Non-pigmented ciliary epithelial cell (primary cell): ENCODE measurements at places on chromosomes 1 and 21.

GRCh38 chr1:58664881-58665280 is 35.0 kb downstream of the MYSM1 start:
- no peak for DNase-seq

- DNase-seq, result no peak
These were observed 12.0 kb downstream of the NCMAP start for GRCh38 chr1:24567792-24568388.

DNA sequence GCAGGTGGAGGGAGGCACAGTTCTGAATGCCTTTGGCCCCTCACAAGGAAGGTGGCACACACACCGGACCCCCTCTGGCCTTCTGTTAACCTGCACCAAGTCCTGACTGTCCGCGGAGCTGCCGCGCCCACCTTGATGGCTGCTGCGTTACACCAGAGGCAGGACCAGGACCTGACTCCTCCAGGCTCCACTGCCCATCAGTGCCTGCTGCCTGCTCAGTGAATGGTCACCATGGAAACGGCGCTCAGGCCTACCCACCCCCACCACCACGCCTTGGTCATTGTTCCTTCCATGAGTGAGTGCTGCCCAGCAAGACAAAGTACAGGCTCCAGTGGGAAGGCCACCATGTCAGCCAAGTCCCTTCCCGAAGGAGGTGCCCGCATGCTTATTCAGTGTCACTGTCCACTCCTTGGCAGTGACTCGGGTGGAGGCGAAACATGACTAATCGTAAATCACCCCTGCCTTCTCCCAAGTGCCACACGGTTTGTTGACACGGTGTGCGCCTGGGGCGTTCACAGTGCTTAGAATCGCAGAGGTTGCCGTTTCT is 57.3 kb downstream of the SLC37A1 start:
- no peak for DNase-seq

DNA sequence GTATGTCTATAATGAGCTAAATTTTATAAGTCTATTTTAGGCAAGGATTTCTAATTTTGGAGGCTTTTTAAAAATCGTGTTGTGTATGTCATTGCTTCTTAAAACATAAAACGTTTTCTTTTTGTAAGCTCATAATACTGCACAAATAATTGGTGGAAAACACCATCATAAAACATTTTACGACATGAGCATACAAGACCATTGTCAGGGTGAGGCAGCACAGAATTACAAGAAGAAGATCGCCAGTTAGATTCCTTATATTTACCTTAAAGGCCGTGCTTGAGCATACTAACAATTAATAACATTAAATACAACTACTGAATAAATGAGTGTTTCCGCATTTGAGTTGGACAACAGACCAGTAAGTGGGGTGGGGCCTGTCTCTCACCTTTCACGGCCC is 19.1 kb upstream of the LMX1A start:
- no peak for DNase-seq
